Smooth muscle cell of trachea (primary cell): ENCODE measurements at places on chromosomes 7 and 10. TPM values are rescaled to one million over a fixed set of nuclear protein-coding genes. Genes with fewer than 3 reads are reported as not detected.

Gene GPRIN2
- not detected in 2 replicates for total RNA-seq

Gene HOXA4
- total RNA-seq, result 0.58 and 0.66 TPM in 2 replicates

Gene PCLO
- total RNA-seq, result under 0.01 and 0.33 TPM in 2 replicates

Gene NPC1L1
- total RNA-seq, result 0.15 and 0.17 TPM in 2 replicates

Gene ASAH2
- total RNA-seq, result 0.17 and 0.29 TPM in 2 replicates

Gene CCL24
- total RNA-seq, result not detected in 2 replicates

Gene TMEM26
- total RNA-seq, result 1.7 and 2.8 TPM in 2 replicates

Gene NUB1
- total RNA-seq, result 41.5 and 52.1 TPM in 2 replicates

Gene PKD2L1
- not detected in 2 replicates for total RNA-seq

Gene GSTO2
- total RNA-seq, result 3.8 and 7.9 TPM in 2 replicates

Gene OR9A2
- total RNA-seq, result not detected in 2 replicates

Gene BTAF1
- total RNA-seq, result 42.7 and 54.0 TPM in 2 replicates

Gene EGR2
- total RNA-seq, result 0.15 and 0.33 TPM in 2 replicates

Gene CD36
- total RNA-seq, result 2.5 and 10.1 TPM in 2 replicates

Gene CHST15
- total RNA-seq, result 0.73 and 12.1 TPM in 2 replicates

Gene DENND2A
- total RNA-seq, result 34.9 and 69.6 TPM in 2 replicates

Gene CYP2C19
- not detected in 2 replicates for total RNA-seq

Gene HUS1
- total RNA-seq, result 16.4 and 17.2 TPM in 2 replicates

Gene SPDYE8
- total RNA-seq, result 0.17 TPM in 1 of 2 replicates, not detected in the other

Gene VAX1
- not detected in 2 replicates for total RNA-seq

Gene RNF32
- total RNA-seq, result 4.1 and 7.7 TPM in 2 replicates

Gene GRM3
- total RNA-seq, result not detected in 2 replicates

Gene IKZF1
- total RNA-seq, result not detected in 2 replicates

Gene AUTS2
- total RNA-seq, result 3.5 and 5.1 TPM in 2 replicates

Gene PIP4K2A
- 40.5 and 56.6 TPM in 2 replicates for total RNA-seq

Gene SPDYE16
- 0.33 and 0.44 TPM in 2 replicates for total RNA-seq

Gene ADCY1
- total RNA-seq, result 4.8 and 29.4 TPM in 2 replicates

Gene A1CF
- not detected in 2 replicates for total RNA-seq

Gene CALD1
- 176 and 232 TPM in 2 replicates for total RNA-seq

Gene TRIM56
- 14.7 and 24.5 TPM in 2 replicates for total RNA-seq

Gene SLIT1
- total RNA-seq, result under 0.01 and 0.17 TPM in 2 replicates

Gene WDFY4
- total RNA-seq, result under 0.01 TPM in 1 of 2 replicates, not detected in the other

Gene MEIG1
- 0.50 TPM in 1 of 2 replicates, not detected in the other for total RNA-seq

Gene CACNB2
- total RNA-seq, result 1.2 and 1.6 TPM in 2 replicates

Gene BAIAP2L1
- total RNA-seq, result 1.3 and 4.1 TPM in 2 replicates

Gene SEMA3C
- total RNA-seq, result 156 and 163 TPM in 2 replicates

Gene IFIT5
- 27.0 and 27.5 TPM in 2 replicates for total RNA-seq
